Mesothelial cell of epicardium (in vitro differentiated cells): ENCODE measurements at places on chromosomes 4 and X.
A peak's percentile ranks its signal among the peaks of the same experiment; 100 is the strongest.

GRCh38 chr4:101972791-101973190 is 182.3 kb downstream of the BANK1 start:
- DNase-seq: no peak

DNA sequence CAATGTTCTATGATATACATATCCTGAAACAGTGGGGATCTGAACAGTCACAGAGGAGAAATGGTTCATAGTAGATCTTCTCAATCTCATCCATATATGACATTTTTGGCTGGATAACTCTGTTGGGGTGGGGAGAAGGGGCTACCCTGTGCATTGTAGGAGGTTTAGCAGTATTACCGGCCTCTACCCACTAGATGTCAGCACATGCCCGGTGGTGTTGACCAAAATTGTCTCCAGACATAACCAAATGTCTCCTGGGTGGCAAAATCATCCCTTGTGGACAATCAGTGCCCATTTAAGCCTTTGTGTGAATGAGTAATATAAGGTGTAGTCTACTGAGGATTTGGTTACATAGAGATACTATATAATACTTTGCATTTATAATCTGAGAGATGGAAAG is 89.9 kb downstream of the PLS3 start:
- peak; percentile 52 for DNase-seq

DNA sequence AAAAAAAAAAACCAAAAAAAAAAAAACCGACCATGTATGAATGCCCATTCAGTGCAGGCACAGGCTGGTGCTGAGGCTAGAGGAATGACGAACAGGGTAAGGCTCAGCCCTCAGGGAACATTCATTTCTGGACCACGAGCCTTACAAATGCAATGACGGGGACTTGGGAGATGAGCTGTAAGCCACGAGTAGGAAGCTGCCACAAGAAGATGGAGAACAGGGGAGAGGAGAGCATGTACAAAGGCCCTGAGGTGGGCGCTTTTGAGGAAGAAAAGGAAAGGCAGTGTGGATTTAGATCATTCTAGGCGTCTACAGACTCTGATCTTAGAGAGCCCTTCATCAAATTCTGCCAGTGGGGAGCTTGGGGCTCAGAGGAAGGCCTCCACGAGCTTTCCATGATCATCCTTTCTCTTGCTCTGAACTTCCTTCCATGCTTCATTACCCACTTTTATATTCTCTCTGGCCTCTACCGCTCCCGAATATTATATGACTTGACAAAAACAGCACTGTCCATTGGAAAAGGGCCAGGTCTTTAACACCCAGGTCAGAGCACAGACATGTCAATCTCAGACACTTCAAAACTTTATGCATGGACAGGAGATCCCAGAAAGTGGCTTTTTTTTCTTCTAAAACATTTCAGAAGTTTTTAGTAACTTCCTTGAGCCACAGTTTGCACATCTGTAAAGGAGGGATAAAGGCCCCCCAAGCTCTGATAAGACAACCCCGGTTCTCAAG is 3.3 kb upstream of the ZNF518B start:
- no peak for DNase-seq

- DNase-seq: no peak
Measured at GRCh38 chrX:9114245-9114644, 80.3 kb upstream of the FAM9B start.

DNA sequence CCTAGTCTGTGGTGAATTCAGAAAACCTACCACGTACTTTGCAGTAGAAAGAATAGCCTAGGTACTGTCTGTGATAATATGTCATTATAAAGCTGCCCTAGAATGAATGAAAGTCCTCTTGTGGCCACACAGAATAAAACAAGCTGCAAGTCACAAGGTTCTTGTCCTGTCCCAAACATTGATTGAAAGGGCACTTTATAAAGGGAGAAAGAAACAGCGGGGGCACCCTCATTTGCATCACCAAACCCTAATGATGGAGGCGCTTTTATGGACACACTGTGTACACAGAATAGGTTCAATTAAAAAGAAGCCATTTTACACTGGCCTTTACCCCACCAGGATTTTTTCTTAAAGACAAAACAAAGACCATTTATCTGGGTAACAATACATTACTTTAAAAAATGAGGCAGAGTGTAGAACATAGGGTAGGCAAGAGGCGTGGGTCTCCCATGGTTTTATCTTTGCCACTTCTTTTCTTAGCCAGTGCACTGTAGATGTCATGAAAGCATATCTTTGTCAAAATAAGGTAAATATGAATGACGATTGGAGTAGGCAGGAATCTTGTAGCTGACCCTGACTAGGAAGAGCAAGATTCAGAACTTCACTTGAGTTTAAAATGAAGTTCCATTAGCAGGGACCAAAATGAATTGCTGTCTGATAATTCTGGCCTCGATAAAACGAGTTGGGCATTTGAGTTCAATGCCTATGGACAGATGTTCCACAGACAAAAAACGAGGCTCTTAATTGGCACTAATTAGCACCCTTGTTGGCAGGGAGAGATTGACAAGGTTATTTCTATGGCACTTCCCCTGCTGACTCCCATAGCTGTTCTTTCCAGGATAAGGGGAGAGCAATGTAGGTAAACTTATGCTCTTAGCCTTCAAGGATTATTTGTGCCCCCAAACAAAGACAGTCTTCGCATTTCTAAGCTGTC is 365.1 kb downstream of the AFF2 start:
- DNase-seq: no peak

DNA sequence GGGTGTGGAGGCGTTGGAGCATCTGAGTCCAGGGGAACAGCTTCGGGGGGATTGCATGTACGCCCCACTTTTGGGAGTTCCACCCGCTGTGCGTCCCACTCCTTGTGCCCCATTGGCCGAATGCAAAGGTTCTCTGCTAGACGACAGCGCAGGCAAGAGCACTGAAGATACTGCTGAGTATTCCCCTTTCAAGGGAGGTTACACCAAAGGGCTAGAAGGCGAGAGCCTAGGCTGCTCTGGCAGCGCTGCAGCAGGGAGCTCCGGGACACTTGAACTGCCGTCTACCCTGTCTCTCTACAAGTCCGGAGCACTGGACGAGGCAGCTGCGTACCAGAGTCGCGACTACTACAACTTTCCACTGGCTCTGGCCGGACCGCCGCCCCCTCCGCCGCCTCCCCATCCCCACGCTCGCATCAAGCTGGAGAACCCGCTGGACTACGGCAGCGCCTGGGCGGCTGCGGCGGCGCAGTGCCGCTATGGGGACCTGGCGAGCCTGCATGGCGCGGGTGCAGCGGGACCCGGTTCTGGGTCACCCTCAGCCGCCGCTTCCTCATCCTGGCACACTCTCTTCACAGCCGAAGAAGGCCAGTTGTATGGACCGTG is 2.2 kb downstream of the AR start:
- peak; percentile 38 for DNase-seq

DNA sequence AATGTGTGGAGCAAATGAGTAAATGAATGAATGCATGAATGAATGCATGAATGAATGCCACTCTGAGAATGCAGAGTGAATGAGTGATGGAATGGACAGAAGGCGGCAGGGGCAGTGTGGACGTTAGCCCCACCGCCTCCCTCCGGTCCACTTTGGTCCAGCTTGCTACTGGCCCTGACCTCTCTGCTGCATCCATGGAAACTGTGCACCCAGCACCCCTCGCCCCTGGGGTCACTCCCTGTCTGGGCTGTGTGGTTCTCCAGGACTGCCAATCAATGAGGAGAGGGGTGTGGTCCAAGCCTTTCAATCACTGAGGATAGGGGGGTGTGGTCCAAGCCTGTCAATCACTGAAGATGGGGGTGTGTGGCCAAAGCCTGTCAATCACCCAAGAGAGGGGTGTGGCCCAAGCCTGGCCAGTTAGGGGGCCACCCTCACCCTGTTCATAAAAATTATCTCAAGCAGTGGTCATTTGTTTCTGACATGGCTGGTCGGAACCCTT is 39.2 kb upstream of the ASMTL start:
- DNase-seq: no peak

DNA sequence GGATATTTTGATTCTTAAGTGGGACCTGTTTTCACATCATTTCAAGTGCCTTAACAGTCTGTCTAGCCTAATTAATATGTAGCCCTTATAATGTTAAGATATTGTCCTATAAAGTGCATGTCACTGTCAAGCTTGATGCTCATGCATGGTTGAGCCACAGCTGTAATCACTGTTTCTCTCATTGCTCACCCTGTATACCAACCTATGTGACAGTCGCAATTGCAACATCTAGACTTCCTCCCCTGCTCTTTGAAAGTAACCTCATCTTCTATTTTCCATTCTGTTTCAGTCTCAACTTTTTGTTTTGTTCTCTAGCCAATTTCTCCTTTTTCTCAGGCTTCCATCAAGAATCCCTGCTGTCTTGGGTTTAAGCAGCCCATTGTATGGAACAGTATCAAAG is 24.4 kb upstream of the MSL3 start:
- DNase-seq: no peak

DNA sequence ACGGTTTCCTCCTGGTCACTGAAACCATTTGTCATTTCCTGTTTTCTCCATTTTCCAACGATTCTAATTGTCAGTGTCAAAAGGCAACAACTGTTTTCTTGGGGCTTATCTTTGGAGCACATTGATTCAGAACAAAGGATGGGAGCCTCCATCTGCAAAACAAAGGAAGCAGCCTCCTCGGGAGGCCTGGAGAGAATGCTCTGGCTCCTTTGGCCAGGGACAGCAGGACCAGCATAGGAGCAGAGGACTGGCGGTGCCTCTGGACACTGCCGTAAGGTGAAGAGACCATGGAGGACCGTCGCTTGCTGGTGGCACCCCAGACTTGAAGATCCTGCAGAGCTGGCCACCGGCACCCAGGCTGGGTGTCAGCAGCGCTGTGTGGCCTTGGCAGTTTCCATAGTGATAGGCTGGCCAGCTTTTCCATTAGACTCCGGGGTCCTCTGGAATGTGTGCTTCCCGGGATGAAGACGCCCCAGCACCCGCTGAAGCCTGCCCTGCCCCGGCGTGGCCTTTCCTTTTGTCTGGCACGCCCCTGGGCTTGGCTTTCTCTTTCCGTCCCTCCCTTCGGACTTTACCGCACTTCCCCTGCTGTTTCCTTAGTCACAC is 61.1 kb upstream of the MTM1 start:
- no peak for DNase-seq

DNA sequence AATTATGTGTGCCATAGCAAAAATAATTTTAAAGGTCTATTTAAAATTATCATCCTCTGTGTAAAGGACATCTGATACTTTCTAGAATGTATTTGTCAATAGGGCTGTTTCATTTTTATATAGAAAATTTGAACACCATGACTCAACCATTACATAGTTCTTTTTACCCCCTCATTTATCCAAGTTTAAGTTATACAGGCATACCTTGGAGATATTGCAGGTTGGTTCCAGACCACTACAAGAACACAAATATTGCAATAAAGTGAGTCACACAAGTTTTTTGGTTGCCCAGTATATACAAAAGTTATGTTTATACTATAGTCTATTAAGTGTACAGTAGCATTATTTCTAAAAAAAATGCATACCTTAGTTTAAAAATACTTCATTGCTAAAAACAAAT is 130.4 kb downstream of the MSL3 start:
- no peak for DNase-seq

- DNase-seq: no peak
Measured at GRCh38 chr4:154984148-154984547, 203.1 kb downstream of the RBM46 start.

GRCh38 chr4:3700736-3701135 is 65.4 kb upstream of the ADRA2C start:
- no peak for DNase-seq

DNA sequence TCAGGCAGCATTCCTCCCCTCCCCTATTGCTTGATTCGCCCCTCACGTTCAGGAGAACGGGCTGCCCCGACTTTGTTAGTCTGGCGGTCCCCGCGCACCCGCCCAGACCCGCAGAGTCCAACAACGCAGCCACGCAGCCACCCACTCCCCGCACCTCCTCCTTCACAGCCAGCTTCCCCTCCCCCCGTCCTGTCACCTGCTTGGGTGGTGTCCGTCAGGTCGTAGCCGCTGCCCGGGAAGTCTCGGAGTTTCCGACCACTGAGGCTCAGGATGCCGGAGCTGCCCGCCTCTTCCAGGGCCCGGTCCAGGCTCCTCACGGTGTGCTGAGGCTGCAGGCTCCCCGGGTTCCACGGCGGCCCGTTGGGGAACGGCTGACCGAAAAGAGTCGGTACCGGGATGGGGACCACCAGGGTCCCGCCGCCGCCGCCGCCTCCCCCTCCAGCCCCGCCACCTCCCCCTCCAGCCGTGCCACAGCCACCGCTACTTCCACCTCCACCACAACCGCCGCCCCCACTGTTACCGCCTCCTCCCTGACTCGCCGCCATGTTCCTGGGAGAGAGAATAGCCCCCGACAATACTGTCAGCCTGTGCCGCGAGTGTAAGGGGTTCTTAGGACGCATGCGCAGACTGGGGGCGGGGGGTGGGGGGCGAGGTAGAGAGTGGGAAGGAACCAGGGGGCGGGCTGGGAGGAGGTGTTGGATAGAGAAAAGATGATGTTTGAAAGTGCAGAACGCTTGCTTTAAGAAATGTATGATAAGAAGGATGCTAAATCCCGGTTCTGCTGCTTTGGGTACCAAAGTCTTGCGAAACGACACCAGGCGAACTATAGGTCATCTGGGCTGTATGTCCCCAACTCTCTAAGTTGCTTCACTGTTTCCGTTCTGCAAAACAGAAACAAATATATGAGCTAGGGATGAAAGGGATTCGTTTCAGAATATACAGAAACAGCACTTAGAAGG is at the start of gene LRCH2:
Gene LRCH2 (minus strand): TSS at position 600 of the 959 bp plus-strand sequence. CDS start 55 bp downstream, at position 545.
- DNase-seq: peak; percentile 65

DNA sequence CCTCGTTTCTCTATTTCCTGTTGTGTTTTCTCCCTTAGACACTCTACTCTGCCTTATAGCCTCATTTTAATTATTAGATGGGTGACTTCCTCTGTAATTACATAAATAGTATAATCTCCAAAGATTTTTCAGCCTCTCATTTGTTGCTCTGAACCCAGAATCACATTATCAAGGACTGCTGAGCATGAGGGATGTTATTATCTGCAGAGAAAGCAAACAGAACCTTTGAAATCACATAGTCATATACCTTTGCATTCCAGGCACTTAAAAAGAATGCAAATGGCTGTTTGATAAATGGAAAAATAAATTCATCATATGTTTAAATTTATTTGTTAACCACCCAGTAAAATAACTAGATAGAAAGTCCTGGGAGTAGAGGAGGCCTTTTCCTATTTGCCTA is 305.1 kb upstream of the PPP1R2C start:
- DNase-seq: no peak

- no peak for DNase-seq
Measured at GRCh38 chr4:98976716-98977115, 18.8 kb upstream of the METAP1 start.

GRCh38 chr4:164949448-164950143 is 27.9 kb downstream of the TRIM61 start:
- no peak for DNase-seq

DNA sequence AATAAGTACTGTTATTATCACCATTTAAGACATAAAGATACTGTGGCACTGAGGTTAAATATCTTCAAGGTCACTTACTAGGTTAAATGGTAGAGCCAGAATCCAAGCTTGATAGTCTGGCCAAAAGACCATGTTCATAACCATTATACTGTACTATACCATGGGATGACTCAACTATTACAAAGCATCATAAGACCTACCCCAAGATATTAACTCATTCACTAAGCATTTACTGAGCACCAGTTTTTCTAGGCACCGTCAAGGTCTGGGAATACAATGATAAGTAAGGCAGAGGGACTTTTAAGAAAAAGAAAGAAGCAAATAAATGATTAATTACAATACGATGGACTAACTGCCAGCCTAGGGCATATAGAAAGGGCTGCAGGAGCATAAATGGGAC is 95.5 kb upstream of the KCTD8 start:
- no peak for DNase-seq
